ENCODE measurements at places on chromosomes 6 and 20. TPM values are rescaled to one million over a fixed set of nuclear protein-coding genes. Genes with fewer than 3 reads are reported as not detected.
A peak's percentile ranks its signal among the peaks of the same experiment; 100 is the strongest.

DNA sequence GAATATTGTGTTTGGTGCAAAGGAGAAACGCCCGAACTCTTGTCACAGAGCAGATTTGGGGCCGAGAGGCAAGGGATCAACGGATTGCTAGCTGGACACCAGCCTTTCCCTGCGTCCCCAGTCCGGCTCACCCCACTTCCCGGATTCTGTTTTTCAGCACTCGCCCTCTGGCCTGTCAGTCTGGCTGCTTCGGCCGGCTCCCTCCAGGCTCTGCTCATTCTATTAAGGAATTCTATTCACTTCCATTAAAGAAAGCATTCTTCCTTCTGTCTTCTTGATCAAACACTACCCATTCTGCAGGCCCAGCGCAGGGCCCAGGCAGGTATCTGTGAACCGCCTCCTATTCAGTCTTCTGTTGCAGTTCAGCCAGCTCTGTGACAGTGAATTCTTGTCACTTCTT lies 91.7 kb downstream of the RNF182 start:
- DNase-seq, result no peak

GRCh38 chr6:15475872-15476271 lies 187.0 kb downstream of the DTNBP1 start:
- no peak for DNase-seq

GRCh38 chr6:30130887-30131862 lies 4.8 kb upstream of the TRIM40 start:
- peak; percentile 57 for DNase-seq

DNA sequence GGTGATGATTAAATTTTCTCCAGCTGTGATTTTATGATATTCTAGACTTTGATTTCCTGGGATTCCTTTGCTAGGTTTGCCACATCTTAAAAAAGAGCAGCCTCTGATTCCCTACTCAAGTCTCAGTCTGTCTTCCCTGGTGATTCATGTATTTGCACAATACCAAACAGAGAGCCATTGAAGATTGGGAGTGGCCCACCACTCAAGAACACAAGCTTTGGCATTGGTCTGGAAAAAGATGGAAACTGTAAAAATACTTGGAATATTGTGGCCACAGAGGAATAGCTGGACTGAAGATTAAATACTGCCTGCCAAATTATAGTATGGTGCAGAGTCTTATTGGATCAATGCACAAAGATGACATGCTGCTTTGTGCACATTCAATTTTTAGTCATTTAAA lies 32.9 kb downstream of the PTCHD4 start:
- DNase-seq, result no peak

DNA sequence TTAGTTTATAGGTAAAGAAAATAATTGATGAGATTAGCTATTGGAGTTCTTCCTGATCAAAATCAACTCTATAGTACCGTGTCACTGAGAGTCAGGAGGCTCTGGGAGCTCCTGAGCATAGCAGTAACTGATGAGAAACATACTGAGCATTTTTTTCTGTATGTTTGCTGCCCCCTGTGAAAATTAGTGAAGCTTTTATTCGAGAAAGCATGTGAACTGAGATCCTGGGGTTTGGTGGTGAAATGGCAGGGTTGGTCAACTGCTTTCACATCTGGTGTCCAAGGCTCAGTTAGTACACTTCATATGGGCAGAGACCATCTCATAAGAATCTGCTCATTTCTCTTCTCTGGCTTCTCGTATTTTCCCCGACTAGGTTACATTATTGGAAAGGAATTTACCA lies 4.1 kb upstream of the ABT1 start:
- DNase-seq, result no peak

KHDC1 gene
- 6.4 TPM for total RNA-seq

- no peak for DNase-seq
These were observed 43.2 kb upstream of the PNRC1 start for GRCh38 chr6:89037141-89037900.

- DNase-seq, result no peak
These were observed 107.1 kb downstream of the BANF2 start for GRCh38 chr20:17806739-17807441.

DNA sequence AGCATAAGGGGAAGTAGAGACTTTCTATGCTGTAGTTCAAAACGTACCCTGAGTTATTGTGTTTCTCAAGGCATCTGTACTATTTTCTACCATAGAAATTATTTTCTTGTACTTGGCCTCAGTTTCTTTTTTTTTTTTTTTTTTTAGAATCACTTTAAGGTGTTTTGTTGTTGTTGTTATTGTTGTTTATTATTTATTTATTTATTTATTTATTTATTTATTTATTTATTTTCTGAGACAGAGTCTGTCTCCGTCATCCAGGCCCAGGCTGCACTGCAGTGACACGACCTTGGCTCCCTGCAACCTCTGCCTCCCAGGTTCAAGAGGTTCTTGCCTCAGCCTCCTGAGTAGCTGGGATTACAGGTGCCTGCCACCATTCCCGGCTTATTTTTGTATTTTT lies 179.1 kb downstream of the GRIK2 start:
- no peak for DNase-seq

KHDC3L gene
- not detected for total RNA-seq

- DNase-seq, result no peak
These were observed 9.8 kb downstream of the PAQR8 start for GRCh38 chr6:52371656-52372191.

- DNase-seq, result peak; percentile 67
These were observed 2.5 kb upstream of the HEY2 start for GRCh38 chr6:125746731-125747588.

TMEM244 gene
- not detected for total RNA-seq

DPPA5 gene
- not detected for total RNA-seq

- no peak for DNase-seq
These were observed 133.5 kb downstream of the TBC1D7 start for GRCh38 chr6:13194852-13195251.

DNA sequence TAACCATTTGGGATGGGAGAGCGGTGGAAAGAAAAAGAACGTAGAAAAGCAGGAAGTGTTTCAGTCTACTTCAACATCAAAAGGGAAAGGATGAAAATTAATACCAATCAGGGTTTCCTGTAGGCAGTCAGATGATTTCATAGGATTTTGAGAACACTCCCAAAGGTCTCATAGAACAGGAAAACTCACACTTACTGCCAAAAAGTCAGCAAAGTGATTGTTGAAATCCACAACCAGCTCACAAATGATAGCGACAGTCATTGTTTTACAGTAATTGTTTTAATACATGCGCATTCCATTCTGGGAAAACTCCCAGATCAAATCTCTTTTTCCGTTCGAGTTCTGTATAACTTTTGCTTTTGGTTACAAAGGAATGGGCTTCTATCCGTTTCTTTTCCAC lies 5.3 kb upstream of the CNKSR3 start:
- no peak for DNase-seq

- DNase-seq, result no peak
These were observed 627.7 kb downstream of the QKI start for GRCh38 chr6:164042212-164042611.

- no peak for DNase-seq
These were observed 116.2 kb downstream of the SGK1 start for GRCh38 chr6:134201716-134202115.

DNA sequence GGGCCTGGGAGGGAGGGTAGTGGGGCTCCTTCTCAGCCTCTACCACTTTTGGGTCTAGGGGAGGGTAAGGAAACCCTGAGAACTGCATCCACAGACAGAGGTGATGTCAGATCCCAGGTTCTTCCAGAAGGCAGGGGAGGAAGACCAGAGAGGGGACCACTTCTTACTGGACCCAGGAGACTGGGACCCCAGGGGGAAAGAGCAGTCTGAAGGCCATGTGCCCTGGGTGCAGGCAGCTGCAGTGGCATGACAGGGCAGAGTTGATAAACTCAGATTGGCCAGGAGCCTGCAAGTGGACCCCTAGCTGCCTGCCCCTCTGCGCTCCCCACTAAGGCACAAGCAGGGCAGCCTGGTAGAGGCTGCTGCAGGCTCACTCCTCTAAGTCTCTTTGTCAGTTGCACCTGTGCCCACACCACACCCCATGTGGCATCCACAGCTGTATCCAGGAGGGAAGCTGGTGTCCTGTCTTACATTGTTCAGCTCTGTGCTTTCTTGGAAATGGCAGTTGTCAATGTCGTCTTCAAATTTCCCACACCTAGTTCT lies 2.7 kb downstream of the CST9L start:
- no peak for DNase-seq

DNA sequence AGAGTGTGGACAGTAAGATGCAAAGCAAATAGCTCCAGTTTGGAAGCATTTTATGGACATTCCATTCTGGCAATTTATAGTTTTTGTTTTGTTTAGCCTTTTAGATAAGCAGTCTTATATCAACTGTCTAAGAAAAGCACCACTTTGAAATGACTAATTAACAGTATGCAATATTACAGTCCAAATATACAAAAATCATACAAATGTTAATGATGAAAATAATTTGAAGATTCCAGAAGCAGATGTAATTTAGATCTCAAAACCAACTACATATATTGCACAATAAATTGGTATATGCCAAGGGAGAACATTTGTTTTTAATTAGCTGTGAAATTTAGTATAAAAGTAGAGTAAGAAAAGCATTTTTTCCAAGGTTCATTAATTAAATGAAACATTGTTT lies 158.8 kb downstream of the KIF6 start:
- DNase-seq, result no peak

GPR6 gene
- not detected for total RNA-seq

VGLL2 gene
- not detected for total RNA-seq

DNA sequence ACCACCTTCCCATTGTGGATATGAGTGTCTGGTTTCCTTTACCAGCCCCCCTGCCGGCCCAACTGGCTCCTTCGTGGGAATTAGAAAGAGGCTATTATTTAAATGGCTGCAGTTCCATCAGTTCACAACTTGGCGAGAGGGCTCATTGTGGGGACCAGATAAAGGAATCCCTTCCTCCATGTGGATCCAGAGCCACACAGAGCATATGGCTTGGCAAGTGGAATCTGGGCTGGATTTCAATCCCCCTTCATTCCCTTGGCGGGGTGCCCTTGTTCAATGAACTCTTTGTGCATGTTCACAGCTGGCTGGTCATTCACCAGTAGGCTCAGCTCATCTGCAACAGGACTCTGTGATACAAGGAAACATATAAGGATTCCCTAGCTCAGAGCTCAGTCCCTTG lies 140.6 kb downstream of the OPN5 start:
- no peak for DNase-seq

DNA sequence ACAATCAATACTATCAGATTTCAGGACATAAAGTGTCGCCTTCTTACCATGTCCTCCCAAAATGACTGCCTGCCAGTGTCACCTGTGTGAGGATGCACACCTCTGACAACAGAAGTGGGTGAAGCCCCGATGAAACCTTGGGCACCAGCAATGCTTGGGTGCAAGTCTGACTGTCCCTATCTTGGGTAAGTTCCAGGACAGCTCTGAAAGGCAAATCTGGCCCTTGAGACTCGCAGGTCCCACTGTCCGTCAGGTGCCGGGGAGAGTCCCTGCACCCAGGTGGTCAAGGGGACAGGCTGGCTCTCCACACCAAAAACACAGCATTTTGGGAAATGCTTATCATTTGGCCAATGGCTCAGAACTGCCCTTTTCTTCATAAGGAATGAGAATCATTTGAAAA lies 43.3 kb downstream of the EZR start:
- DNase-seq, result no peak

ADGRF5 gene
- not detected for total RNA-seq

DNA sequence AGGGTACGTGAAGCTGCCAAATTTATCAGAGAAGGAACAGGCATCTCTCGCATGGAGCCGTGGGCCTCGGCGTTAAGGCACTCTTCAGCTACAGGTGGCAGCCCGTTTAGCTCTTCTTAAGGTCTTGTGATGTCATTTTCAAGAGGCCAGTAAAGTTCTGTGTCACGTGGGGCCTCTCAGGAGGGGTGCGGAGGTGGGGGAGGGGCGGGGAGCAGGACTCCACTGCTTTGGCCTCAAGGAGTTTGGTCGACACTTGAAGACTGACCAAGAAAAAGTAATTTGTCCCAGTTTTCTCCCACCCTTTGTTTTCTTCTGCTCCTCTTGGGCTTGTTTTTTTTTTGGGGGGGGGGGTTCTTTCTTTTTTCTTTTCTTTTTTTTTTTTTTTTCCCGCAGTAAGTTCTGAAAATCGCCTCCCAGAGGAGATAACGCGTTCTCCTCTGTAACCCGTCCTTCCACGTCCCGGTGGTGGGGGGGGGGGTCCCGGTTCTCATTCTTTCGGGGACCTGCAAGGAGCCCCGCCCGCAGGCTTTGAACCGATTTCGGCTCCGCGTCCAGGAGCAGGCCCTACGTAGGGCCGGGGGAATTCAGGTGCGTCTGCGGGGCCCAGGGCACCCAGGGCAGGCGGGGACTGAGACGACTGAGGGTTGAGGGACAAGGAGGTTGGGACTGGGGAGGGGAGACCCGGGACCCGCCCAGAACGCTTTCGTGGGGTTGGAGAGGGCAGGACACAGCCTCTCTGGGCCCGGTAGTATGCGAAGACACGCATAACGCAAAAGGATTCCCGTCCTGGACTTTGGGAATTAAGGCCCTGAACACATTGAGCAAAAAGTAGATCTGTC lies 26.0 kb downstream of the GPX6 start:
- peak; percentile 24 for DNase-seq

GRCh38 chr20:40767615-40767924 lies 78.5 kb upstream of the MAFB start:
- no peak for DNase-seq

DNA sequence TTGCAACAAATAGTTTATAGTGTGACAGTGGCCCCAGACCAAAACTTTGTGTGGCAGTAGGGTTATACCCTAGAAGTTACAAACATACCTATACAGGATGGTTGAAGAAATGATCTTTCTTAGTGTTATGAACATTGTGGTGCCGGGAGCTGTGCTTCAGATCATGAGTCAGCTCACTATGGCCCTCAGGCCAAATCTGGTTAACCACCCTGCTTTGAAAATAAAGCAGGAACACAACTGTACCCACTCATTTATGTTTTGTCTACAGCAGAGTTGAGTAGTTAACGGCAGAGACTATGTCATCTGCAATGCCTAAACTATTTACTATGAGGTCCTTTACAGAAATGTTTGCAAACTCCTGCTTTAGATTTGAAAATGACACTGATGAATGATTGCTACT lies 24.3 kb downstream of the AKAP7 start:
- no peak for DNase-seq

DNA sequence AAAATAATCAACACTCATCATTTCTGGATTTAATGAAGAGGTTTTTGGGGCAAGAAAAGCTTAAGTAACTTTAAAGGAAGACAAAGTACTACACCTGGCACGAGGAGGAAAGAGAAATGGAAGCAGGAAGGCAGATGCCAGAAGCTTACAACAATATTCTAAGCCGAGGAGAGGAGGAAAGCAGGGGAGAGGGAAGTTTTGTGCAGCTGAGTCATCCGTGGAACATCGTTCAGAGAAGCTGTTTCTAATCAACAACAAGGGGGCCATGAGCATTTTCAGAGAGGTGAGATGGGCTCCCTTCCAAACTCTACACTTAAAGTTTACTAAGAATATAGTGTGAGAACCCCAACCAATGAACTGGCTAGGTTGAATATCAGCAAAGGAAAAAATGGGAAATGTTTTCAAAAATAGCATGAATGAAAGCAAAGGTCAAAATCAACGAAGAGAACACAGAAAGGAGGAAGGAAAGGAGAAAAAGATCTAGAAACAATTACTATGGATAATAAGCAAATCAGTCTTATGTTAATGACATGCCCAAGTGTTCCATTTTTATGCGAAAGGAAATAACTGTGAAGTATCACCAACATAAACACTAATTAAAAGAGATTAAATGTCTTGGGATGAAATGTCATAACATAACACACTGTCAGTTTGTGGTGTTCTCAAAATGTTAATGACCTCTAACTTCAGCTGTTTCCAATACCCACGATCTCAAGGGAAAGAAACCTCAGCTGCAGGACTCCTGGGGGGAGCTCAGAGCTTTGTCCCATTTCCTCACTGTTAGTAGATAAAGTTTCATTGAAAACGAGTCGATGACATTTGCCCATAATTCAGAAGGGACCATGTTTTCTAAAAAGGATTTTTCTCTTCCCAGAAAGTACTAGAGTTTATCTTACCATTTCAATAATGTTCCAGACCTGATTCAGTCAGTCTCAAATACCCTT lies 203.4 kb upstream of the STXBP5 start:
- no peak for DNase-seq
